ENCODE measurements at places on chromosomes 16 and 17.

DNA sequence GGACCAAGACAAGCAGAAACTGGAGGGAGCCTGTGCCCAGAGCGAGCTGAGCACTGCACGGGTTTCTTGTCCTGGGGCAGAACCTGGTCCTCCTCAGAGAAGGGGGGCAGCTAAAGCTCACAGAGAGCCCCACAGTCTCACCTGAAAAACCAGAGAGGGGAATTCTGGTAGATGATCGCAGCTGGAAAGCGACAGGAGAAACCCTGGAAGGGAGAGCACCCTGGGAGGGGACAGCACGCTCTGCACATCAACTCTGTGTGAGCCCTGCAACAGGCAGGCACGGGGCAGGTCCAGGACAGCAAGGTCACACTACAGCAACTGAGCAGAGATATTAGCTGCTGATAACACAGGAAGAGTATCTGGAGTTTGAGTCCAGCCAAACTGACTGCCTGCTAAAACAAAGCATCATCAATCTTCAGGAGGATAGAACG is 18.2 kb downstream of the ZCCHC14 start:
- DNase-seq, result no peak

DNA sequence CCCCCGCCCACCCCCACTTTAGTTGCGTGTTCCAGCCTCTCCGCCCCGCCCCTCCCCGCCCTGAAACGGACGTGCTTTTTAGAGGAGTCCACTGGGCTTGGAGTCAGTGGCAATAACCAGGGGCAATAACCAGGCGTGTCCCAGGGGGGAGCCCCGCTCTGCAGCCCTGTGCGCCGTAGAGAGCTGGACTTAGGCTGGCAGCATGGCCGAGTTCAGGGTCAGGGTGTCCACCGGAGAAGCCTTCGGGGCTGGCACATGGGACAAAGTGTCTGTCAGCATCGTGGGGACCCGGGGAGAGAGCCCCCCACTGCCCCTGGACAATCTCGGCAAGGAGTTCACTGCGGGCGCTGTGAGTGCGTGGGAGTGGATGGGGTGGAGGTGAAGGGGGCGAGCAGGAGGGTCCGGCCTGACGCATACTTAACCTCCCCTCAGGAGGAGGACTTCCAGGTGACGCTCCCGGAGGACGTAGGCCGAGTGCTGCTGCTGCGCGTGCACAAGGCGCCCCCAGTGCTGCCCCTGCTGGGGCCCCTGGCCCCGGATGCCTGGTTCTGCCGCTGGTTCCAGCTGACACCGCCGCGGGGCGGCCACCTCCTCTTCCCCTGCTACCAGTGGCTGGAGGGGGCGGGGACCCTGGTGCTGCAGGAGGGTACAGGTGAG is at the start of gene ALOX15B:
ALOX15B (plus strand) TSS at position 106 of the 657 bp plus-strand sequence; CDS start at position 203, 97 bp downstream.
- no peak for DNase-seq

- DNase-seq, result no peak
Observed at GRCh38 chr17:29650396-29650795, 27.7 kb upstream of the CORO6 start.

GRCh38 chr16:10202649-10203048 is 20.4 kb upstream of the GRIN2A start:
- no peak for DNase-seq

DNA sequence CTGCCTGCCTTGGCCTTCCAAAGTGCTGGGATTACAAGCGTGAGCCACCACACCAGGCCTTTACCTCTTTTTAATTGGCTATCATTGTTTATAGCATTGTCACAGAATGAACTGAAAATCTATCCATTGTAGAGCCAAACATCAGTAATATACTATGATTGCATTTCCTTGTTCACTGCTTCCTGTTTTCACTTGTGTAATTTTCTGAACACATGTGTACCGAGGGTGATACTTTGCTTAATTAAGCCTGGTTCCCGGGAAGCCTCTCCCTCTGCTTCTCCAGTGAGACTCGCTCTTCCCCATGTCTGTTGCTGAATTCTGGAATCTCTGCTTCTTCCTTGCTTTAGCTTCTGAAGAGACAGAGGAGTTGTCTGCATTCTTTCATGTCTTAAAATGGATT is 33.1 kb downstream of the POLR3E start:
- DNase-seq, result no peak

DNA sequence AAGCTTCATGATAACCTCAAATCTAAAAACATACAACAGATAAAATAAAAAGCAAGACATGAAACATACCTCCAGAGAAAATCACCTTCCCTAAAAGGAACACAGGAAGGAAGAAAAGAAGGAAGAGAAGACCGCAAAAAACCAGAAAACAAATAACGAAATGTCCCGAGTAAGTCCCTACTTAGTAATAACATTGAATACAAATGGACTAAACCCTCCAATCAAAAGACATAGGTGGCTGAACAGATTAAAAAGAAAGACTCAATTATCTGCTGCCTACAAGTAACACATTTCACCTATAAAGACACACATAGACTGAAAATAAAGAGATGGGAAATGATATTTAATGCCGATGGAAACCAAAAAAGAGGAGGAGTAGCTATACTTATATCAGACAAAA is 6.2 kb downstream of the FBXO39 start:
- no peak for DNase-seq

GRCh38 chr17:50507871-50508572 is at the start of gene MYCBPAP:
Gene MYCBPAP, plus strand, starts transcription at chr17:50508439. Its CDS starts 236 bp downstream, at chr17:50508675.
- DNase-seq, result no peak

GRCh38 chr17:6413065-6413464 is 21.9 kb downstream of the AIPL1 start:
- DNase-seq, result peak; percentile 73

- no peak for DNase-seq
Observed at GRCh38 chr17:13865650-13866049, 203.7 kb upstream of the COX10 start.

GRCh38 chr17:18138065-18138749 is 29.7 kb downstream of the MYO15A start:
- no peak for DNase-seq

- DNase-seq, result peak; percentile 14
Observed at GRCh38 chr16:79811541-79811940, 211.0 kb upstream of the MAF start.

GRCh38 chr17:9380361-9380760 is 195.3 kb downstream of the STX8 start:
- no peak for DNase-seq

DNA sequence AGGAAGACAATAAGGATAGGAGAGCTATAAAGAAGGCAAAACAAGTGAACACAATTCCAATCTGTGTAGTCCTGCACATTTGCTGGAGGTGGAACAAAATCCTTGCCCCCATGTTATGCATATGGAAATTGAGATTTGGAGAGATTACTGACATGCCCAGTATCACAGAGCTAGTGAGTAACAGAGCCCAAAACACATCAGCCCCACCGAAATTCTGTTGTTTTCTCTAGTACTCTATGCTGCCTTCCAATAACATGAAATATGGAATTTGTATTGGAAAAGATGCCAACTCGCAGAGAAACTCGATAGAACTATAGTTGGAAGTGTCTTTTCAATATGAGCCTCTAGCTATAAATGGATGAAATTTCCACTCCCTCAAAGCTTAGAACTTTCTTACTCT is 456.6 kb downstream of the CDH13 start:
- DNase-seq, result no peak

DNA sequence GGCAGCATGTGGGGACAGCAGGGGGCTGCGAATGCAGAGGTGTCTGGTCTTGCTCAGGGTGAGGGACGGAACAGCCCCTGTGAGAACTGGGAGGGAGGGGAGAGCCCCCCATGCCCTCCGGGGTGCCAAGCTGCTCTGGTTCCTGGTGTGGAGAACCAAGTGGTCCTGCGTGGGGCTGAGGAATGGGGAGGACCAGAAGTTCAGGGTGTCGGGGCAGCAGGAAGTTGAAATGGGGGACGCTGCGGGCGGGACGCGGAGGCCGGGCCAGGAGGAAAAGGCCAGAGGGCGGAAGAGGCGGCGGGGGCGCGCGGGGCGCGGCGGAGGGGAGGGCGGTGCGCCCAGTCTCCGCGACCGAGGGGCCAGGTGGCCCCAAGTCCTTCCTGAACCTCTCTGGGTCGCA is 3.6 kb downstream of the ALDH3A1 start:
- no peak for DNase-seq

GRCh38 chr16:11248133-11248532 is 7.9 kb downstream of the SOCS1 start:
- no peak for DNase-seq

- no peak for DNase-seq
Observed at GRCh38 chr17:12656354-12656753, 9.3 kb upstream of the MYOCD start.

- no peak for DNase-seq
Observed at GRCh38 chr16:9428355-9429005, 337.0 kb downstream of the HAPSTR1 start.

- no peak for DNase-seq
Observed at GRCh38 chr17:15145621-15146020, 119.5 kb downstream of the PMP22 start.

DNA sequence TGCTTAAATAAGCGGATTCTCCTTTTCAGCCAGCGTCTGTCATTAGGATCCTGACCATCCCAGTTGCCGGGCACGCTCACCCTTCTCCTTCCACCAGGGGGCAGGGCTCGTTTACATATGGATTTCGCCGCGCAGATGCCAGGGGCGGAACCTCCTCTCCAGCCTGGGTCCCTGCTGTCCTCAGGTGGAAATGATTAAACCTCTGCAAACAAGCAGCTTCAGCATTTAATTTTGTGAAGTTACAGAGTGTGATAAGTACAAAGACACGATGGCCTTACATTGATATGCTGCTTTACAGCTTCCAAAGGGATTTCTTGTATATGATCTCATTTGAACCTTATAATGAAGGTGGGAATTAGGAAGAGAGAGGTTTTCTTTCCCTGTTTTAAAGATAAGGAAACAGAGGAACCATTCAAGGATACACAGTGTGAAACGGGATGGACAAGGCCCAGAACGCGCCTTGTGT is 3.9 kb upstream of the KRT28 start:
- peak; percentile 88 for DNase-seq

- no peak for DNase-seq
Observed at GRCh38 chr16:17433577-17434451, 36.9 kb downstream of the XYLT1 start.

GRCh38 chr16:12964461-12964860 is 63.1 kb downstream of the SHISA9 start:
- no peak for DNase-seq

DNA sequence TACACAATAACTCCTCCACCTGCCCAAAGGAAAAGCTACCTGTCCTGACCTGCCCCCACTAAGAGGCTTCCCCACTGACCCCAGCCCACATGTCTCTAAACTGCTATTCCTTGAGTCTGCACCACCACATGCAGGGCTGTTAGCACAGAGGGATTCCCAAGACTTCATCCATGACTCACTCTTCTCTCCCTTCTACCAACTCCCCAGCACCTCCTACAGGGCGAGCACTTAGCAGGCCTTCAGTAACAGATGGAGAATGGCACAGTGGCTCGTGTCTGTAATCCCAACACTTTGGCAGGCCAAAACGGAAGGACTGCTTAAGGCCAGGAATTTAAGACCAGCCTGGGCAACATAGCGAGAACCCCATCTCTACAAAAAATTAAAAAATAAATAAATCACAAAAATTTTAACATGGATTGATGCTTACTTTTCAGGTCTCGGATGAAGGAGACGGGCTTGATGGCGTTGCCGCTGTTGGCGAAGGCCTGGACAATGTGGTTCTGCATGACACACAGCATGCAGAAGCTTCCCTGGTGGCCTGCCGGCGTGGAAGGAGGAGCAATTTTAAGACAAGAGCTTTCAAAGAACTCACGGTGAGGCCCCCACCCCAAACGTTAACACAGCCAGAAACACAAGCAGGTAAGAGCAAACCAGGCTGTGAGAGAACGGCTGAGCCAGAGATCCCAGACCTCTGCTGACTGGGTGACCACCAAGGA is 12.0 kb downstream of the USP36 start:
- peak; percentile 41 for DNase-seq

GRCh38 chr17:80111702-80112470 is 10.5 kb downstream of the GAA start:
- DNase-seq, result no peak

- DNase-seq, result no peak
Observed at GRCh38 chr17:17810895-17811248, 25.9 kb downstream of the SREBF1 start.

- no peak for DNase-seq
Observed at GRCh38 chr17:65797809-65798208, 236.4 kb upstream of the AXIN2 start.

GRCh38 chr17:57559634-57560318 is 185.3 kb downstream of the CCDC182 start:
- DNase-seq, result no peak

- peak; percentile 62 for DNase-seq
Observed at GRCh38 chr17:75078284-75079022, 9.3 kb upstream of the SLC16A5 start.

GRCh38 chr17:64399071-64399766 is 8.6 kb upstream of the PECAM1 start:
- peak; percentile 44 for DNase-seq

DNA sequence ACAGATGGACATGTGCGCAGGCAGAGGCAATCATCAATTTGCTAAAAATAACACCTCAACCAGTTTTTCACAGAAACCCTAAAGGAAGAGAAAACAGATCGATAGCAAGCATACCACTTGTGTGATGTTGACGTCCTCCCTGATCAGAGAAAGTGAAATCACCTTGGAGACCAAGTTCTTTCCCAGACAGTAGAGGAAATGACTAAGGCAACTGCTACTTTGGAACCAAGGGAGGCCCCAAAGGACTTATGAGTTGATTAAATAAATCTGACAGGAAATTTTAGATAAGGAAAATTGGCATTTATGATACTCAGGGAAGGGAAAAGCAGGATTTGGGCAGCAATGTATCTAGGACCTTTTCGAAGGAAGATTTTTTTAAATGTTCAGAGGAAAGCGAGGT is 267.1 kb upstream of the ASIC2 start:
- DNase-seq, result no peak

- no peak for DNase-seq
Observed at GRCh38 chr17:34974794-34975785, 5.2 kb upstream of the LIG3 start.

All from RWPE1 (cell line).